ENCODE measurements at places on chromosomes 2 and 18.

DNA sequence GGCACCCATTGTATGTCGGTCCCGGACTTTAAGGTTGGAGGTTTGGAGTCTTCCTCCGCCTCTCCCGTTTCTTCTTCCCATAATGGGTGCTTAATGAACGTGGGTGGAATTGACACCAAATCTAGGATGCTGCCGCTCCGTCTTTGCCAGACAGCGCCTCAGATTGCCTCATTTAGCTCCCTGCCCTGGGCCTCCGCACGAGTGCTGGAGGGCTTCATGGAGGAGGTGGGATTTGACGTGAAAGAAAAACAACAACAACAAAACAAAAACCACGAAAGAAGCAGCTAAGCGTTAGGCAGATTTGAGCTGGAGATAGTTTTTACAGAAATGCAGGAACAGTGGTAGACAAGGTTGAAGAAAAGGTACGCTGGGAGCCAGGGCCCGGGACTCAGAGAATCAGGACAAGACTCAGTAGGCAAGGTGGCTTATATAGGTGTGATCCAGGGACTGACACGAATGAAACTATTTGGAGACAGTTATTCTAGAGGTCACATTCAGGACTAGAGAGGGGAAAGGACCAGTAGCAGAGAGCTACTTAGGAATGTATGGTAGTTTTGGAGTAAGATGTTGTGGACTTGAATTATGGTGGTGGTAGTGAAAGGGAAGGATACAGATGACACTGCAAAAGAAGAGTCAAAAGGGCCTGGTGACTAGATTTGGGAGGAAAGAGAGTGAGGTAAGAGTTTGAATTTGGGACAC is 605 bp downstream of the ZNF2 start:
- DNase-seq, result no peak

GRCh38 chr2:189024901-189025618 is 50.9 kb downstream of the COL3A1 start:
- DNase-seq, result no peak

DNA sequence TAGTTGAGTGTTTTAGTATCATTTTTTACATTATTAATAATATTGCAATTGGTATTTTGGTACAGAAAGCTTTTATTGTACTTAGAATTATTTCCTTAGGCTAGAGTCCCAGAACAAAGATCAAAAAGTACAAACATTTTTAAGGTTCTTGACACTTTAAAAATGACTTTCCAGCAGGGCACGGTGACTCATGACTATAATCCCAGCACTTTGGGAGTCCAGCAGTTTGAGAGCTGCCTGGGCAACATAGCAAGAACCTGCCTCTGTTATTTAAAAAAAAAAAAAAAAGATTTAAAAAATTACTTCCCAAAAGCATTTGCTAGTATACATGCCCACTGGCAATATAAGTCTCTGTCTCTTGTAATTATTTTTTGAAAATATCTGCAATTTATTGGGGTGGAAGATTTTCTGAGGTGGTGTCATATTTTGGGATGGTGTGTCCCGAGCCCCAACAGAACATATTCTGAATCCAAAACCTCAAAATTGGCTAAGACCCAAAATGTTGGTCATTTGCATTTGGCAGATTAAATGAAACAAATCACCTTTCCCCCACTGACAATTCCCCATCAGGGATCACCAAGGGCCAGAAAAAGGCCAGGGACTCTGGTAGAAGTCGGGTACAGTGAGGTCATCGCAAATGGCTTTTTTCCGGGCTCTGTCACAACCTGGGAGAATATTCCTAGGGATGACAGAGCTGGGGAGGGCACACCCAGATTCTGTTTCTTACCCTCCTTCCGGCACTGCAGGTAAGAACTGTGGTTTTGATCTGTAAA is 42.1 kb downstream of the NIFK start:
- no peak for DNase-seq

DNA sequence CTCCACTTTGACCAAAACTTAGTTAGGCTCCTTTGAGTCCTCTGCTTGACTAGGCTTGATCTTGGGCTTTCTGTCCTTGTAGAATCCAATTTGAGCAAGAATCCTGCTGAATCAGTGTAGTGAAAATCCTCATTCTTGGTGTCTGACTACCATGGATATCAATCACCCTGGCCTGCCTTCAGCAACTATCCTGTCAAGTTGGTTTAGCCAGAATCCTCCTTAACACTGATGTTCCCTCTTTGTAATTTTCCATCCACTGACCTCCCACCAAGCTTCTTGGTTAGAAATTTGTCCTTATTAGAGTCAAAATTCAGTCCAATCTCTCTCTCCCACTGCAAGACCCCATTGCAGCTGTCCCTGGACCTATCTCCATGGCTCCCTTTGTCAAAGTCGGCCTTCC is 494 bp upstream of the RBM45 start:
- DNase-seq, result no peak

DNA sequence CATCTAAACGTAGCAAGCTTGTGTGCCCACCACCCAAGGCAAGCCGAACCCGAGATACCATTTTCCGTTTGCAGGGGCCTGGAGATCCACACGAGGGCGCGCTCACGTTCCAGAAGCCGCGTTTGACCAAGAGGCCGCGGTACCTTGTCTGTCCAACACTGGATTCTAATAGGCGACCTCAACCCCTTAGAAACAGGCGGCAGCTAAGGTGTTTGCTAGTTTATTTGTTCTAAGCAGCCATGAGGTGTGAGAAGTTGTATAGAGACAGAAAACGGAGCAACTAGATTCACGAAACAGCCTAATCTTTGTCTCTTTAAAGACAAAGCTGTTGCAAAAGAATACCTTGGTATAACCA is 4.2 kb downstream of the HOXD11 start:
- DNase-seq, result no peak

- no peak for DNase-seq
Measured at GRCh38 chr2:86697551-86698104, 22.5 kb upstream of the RMND5A start.

DNA sequence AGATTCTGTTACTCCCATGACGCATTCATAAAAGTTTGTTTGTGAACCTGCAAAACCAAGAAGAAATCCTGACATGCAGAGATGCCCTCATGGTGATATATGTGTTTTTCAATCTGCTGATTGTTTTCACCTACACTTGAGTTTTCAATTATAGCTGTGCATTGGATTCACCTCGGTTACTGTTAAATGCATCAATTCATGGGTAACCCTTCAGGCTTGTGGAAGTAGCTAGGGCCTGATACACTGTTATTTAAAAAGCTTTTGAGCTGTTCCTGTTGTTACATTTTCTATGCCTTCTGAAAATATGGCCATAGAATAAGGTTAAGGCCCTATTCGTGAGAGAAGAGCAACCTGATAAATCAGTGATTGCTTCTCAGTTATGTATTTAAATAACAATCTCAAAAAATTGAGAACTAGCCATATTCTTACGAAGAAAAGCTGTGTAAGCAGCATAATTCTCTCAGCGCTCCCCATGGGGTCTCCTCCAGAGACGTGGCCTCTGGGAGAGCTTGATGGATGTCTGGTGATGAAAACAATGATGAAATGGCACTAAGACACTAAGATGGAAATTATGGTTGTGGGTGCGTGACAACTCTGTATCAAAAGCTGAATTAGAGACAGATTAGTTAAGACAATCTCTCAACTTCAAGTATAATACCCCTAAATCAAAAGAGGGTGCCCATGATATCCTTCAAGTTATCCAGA is 60.5 kb downstream of the RIT2 start:
- no peak for DNase-seq

DNA sequence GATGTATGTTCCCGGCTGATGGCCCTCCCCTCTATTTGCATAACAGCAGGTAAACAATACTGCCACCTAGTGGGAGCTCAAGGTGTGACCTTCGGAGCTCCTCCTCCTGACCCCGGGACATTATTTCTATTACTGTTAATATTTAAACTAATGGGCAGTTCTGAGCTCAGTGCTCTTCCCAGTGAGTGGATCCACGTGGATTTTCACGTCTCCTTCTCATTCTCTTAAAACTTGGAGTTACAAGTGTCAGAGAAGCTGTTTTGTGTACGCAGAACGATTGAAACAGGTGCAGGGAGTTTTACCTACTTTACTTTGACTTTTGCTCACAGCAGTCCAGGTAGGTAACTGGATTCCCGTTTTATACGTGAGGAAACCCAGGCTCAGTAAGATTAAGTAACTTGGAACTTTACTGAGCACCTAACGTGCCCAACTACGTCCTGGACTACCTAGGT is 127.3 kb downstream of the PRKCE start:
- no peak for DNase-seq

DNA sequence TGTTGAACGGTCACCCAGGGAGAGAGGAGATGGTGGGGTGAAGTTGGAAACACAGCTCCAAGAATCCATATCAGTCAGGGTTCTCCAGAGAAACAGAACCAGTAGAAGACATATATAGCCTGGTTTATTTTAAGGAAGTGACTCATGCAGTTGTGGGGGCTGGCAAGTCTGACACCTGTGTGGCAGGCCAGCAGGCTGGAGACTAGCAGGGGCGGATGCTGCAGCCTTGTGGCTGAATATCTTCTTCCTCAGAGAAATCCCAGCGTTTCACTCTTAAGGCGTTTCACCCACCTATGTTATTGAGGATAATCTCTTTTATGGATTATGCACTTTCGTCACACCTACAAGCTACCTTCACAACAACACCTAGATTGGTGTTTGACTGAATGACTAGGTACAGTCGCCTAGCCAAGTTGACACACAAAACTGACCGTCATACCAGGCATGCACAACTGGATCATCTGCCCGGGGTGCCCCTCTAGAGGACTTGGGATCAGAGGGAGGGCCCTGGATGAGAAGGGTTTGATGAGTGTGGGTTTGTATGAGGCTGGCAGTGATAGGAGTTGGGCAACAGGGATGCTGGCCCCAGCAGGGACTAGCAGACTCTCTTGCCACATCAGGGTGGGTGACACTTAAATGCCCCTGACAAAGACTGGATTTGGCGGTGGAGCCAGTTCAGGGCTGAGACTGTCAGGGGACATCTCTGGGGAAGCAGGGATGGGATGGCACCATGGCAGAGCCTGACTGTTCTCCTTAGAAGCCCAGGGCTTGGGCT is 23.4 kb downstream of the MROH2A start:
- DNase-seq, result no peak

GRCh38 chr2:216339456-216340279 is 32.6 kb downstream of the MARCHF4 start:
- peak; percentile 12 for DNase-seq

DNA sequence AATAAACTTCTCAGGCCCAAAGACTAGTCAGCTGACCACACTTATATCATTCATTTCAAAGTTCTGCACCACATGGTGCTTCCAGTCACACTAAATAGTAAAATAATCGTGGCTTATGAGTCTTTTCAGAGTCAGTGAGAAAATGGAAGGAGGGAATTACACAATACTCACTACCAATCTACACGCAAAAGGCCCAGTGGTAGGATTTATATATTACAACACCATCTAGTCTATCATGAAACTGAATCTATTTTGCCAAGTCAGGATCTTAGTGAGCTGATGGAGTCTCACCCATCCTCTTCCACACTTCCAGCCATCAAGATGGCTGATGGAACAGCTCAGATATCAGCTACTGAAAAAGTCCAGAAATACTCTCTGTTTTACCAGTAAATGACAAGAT is 21.9 kb downstream of the INO80D start:
- no peak for DNase-seq

DNA sequence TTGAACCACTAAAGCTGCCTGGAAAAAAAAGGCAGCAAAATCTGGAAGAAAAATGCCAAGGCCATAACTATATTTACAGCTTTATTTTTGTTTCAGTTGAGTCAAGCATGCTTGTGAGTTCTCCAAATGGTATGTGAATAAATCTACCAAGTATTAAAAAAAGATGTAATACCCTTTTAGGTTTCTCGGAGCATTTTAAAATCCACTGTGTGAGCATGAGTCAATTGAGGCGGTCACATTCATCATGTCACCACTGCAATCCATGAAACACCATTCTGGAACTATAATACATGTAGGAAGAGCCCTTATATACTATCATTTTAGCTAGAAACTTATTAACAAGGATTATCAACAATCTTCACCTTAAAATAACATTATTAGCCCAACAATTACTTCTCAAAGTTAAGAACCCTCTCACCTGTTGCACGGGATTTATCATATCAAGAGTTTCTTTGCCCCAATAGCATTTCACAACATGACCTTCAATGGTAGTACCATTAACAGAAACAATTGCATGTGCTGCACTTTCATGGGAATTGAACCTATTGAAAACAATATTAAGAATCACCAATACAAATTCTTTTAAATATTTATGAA is 24.2 kb upstream of the C2orf42 start:
- no peak for DNase-seq

Data from NCI-H187 treated with DMSO at 0.1 percent for 48 hours (cell line).